ENCODE measurements at places on chromosomes 6 and 20.

- no peak for DNase-seq
These were observed 6.3 kb upstream of the PDCD2 start for GRCh38 chr6:170590725-170591124.

GRCh38 chr6:127897484-127897883, 3.4 kb downstream of the THEMIS start:
- DNase-seq, result no peak

GRCh38 chr6:5674721-5675120, 332.0 kb downstream of the NRN1 start:
- no peak for DNase-seq

GRCh38 chr20:58344741-58345140, 35.2 kb downstream of the RAB22A start:
- no peak for DNase-seq

DNA sequence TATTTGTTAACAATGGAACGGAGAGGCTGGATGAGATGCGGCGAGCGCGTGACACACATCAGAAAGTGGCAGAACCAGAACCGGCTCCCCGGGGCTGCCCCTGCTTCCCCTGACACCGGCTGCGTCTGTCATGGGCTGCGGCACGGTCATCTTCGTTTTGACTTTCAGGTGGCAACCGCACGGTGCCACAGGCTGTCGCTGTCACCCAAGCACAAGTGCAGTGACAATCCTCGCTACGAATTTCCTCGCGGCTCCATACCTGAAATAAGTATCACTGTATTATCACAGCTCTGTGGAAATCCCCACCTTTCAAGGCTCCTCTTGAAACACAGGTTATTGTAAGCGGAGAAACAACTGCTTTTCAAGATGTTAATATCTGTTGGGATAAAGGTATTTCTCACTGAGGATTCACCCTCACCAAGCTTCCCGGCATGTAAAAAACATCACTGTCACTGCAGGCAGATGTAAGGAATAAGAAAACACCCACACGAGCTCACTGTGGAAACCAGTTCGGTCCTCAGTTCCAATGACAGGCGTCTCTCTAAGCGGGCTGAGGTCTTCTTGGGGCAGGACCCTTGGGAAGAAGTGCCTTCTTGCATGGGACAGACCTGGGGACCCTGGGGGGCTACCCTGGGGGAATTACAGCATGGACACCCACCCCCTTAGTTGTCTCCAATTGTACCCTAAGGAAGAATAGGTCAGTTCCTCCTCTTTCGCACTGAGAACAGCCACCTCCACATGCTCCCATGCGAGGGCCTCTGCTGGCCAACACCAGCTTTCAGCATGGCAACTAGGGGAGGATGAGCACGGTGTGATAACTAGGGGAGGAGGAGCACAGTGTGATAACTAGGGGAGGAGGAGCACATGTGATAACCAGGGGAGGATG, 86.3 kb downstream of the DACT2 start:
- no peak for DNase-seq

DNA sequence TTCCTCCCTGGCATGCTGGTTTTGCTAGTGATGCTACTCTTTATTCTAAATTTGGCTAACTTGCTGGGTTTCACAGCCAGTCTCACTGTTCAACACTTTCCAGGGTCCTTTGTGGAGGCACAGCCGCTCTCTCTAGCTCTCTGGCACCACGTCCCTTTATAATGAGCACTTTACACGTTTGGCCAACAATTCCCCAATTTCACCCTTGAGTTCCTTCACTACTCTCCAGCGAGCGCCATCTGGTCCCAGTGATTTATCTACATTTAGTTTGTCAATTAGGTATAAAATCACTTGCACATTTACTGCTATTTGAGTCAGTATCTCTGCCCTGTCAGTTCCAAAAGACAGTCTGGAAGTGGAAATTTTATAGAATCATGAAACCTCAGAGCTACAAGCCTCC, 241.9 kb upstream of the MOCS1 start:
- no peak for DNase-seq

All from AG04450 (cell line).